Fibroblast of mammary gland (primary cell): ENCODE measurements at places on chromosomes 2 and 18.

DNA sequence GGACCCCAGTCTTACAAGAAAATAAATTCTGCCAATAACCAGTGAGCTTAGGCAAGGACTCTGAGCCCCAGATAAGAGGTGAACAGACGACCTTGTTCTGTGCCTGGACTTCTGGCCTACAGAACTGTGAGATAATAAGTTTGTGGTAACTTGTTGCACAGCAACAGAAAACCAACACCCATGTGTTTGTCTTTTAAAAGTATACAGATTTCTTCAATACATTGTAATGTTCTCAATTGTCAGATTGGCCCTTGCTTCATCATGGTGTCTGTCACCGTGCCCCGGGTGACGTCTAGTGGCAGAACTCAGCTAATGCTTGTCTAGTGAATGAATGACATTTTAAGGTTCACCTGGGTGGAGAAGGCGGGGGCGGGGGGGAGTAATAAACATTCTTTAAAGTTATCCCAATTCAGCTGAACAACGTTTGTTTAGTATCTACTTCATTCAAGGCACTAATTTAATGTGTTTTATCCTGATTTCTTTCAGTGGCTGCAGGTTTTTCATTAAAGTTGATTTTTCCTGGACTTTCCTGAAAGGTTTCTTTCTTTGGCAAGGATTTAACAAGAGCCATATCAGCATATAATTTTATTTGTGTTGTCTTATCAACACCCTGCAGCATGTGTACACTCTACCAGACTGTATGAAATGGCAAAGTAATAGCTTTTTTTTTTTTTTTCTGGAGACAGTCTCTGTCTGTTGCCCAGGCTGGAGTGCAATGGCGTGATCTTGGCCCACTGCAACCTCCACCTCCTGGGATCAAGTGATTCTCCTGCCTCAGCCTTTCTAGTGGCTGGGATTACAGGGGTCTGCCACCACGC lies 123.8 kb upstream of the DLX2 start:
- no peak for DNase-seq

DNA sequence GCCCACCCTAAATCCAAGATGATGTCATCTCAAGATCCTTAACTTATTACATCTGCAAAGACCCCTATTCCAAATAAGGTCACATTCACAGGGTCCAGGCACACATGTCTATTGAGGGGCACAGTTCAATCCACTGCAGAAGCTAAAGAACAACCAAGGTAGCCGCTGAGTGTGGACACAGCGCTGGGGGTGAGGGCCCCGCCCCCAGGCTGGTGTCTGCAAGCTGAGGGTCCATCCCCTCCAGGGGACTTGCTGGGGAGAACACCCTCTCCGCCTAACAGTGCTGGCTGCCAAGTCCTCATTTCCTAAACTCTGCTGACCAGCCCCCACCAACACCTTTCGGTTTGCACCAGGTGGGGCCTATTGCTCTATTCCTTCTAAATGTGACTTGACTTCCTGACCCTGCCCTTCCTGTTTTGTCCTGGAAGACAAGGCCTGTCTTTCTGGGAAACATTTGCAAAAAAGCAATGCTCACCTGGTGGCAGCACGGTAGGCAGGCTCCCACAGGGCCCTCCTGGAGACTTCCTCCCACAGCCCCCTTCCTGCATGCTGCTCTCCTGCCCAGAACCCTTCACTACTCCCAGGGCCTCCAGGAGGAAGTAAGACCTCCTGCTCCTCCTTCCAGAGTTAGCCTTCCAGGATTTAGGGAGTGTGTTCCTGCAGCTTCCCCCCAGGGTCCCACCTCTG lies 24.4 kb upstream of the TEX44 start:
- no peak for DNase-seq

DNA sequence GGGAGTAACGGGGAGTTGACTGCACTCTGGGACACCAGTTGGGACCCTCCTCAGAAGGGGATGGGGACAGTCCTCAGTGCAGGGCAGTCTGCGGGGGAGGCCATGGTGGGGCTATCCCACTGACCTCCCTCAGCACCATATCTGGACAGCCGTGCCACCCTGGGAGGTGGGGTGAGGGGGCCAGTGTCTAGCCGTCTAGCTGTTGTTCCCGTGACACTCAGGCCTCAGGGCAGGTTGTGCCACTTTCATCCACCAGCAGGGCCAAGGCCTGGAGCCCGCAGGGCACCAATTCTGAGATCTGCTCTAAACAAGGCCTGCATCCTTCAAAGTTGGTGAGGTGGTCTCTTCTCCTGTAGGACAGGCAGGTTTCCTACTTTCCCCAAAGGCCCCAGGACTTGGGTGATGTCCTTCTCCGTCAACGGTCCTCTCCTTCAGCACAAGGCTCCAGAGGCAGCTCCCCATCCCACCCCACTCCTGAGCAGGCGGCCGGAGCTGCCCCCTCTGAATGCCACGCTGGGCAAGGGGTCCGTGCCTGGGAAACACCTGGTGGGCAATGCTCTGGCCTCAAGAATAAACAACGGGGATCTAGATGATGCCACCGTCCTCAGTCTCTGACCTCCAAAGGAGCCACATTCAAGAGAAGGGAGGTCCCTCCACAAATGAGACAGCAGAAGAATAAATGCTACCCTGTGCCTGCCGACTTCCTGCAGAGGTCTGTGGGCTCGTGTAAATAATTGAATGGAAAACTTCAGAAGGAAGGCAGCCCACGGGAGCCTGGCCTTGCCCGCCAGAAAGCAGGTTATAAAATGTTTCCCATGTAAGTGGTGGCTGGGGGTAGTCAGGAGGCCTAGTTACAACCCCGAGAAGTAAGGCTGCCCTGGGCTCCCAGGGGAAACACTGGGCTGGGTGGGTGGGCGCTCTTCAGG lies 42.8 kb upstream of the PTMA start:
- no peak for DNase-seq

DNA sequence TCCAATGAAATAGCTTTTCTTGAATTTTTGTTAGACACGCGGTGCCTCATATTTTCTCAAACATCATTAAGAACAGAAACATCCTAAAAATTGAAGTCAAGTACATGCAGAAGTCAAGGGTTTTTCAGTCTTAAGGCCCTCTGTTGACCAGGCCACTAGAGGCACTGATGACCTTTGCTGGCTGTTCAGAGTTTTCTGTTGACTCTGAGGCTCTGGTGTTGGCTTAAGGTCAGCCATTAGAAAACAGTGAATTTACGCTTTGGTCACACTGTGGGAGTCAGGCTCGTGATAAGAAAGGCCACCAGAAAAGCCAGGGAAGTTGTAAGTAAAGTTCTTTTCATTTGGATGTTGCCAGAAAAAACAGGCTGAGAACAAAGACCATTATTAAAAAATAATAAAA lies 5.8 kb upstream of the UPP2 start:
- DNase-seq, result no peak

GRCh38 chr2:239762655-239763269 lies 262.4 kb downstream of the NDUFA10 start:
- no peak for DNase-seq

- DNase-seq, result no peak
These were observed 8.6 kb upstream of the LRP1B start for GRCh38 chr2:142139384-142139783.

DNA sequence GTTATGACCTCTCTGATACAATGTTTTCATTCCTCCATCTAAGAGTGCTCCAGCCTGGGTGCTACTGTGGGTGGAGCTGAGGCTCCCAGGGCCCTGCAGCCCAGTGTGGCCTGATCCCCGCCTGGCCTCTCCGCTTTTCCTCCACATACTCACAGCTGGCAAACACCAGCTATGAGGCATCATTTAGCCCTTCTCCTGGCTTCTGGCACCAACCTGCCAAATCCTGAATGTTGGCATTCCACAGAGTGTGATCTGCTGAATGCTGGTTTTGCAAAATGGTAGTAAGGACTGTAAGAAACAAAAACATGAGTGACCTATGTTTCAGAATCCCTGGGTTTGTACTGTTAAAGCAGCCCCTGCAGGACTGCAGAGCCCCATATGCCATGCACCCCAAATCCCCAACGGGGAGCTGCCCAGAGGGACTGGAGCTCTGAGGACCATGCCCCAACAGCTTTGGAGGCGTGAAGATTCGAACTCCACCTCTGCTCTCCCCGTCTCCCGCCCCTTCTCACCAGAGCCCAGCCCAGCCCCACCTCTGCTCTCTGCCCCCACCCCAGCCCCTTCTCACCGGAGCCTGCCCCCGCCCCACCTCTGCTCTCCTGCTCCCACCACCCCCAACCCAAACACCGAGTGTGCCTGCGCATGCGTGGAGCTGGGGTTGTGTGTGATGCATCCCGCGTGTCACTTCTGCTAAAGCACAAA lies 4.2 kb downstream of the SLC66A2 start:
- DNase-seq, result peak; percentile 19
